Inflammatory macrophage treated with lipopolysaccharide for 1 hour (primary cell): ENCODE measurements at places on chromosomes 16 and 17.

DNA sequence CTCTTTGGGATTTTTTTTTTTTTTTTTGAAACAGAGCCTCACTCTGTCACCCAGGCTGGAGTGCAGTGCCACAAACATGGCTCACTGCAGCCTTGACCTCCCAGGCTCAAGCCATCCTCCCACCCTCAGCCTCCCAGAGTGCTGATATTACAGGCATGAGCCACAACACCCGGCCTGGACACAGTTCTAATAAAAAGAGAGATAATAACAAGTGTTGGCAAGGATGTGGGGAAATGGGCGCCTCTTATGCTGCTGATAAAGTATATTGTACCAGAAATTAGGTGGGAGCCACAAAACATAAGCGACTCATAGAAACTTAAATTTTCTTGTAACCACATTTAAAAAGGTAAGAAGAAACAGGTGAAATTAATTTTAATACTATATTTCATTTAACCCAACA is 50.4 kb upstream of the FA2H start:
- no peak for DNase-seq

GRCh38 chr16:17205279-17206211 is 265.2 kb downstream of the XYLT1 start:
- DNase-seq = peak; percentile 13

DNA sequence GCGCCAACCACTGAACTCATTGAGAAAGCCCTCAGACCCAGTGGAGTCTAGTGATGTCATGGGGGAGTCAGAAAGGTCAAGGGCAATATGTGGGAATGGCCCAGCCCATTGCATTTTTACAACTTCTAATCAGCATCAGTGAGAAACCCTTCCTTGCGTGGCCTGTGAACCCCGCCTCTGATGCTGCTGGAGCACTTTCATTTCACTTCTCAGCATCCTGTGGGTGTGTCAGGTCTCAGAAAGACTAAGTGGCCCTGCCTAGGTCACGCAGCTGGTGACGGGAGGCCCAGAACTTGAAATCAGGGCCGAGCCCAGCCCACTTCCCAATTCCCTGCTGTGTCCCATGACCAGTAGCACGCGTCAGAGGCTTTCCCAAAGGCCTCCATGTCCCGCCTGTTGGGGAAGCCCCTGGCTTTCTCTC is 6.1 kb downstream of the DNAI2 start:
- peak; percentile 97 for DNase-seq

- peak; percentile 1 for DNase-seq
Measured at GRCh38 chr16:54927125-54928015, 3.3 kb upstream of the IRX5 start.

GRCh38 chr16:88331989-88332920 is 50.5 kb upstream of the ZNF469 start:
- DNase-seq = no peak

DNA sequence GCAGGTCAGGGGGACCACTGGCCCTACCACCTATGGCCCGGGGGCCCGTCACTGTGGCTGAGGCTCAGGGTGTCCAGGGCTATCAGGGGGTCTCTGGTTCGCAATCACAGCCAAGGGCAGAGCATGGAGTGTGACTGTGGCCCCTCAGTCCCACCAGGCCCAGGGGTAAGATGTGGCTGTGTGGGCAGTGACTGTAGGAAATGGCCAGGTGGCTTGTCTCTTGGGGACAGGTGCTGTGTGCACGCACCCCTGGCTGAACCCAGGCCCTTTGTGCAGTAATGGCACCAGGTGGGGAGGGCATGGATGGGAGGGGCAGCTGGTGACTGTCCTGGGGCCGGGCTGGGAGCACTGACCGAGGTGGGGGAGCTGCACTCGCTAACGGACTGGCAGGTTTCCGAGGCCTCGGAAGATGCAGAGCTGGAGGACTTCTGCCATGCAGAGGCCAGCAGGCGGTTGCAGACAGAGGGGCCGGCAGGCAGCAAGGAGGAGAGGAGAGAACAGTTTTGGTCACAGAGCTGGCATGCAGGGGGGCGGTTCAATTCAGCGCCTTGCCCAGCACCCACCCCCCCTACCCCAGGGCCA is 18.8 kb downstream of the IL34 start:
- no peak for DNase-seq

GRCh38 chr17:81254955-81255717 is 16.0 kb downstream of the NDUFAF8 start:
- DNase-seq = peak; percentile 84

DNA sequence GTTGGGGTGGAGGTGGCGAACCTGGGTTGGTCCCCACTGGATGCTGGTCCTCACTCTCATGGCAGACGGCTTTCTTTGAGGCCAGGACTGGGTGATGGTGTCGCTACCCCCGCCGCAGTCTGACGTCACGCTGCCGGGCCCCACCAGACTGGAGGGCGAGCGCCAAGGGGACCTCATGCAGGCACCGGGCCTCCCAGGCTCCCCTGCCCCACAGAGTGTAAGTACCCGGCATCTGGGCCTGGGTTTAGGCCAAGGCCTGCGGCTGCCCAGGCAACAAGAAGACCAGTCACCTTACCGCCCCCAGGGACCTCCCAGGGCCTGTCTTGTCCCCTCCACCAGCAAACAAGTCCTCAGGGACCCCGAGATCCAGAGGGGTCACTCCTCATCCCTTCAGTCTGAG is 17.7 kb downstream of the FOXN1 start:
- DNase-seq = no peak

- no peak for DNase-seq
Measured at GRCh38 chr17:39663688-39664580, 1.2 kb upstream of the TCAP start.

GRCh38 chr16:17437127-17437720 is 33.5 kb downstream of the XYLT1 start:
- no peak for DNase-seq

GRCh38 chr16:67163999-67164558 is 466 bp upstream of the HSF4 start:
- no peak for DNase-seq

GRCh38 chr17:44502598-44503146 is 534 bp downstream of the GPATCH8 start:
- no peak for DNase-seq

DNA sequence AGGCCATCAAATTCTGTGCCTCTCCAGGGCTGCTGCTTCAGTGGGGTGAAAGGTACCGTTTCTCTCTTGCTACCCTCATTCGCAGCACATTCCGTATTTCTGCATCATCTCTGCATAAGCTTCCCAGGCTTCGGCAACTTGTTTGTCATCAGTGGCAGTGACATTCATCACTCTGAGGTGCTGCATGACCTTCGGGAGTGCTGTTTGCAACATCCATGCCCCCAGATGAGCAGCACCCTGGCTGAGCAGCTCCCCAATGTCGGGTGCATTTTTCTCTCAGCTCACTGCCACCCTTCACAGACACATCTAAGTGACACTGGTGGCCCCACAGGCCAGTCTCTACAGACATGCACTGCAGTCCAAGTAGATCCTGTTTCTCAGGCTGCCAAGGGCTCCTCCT is 3.8 kb downstream of the CREBBP start:
- DNase-seq = no peak

DNA sequence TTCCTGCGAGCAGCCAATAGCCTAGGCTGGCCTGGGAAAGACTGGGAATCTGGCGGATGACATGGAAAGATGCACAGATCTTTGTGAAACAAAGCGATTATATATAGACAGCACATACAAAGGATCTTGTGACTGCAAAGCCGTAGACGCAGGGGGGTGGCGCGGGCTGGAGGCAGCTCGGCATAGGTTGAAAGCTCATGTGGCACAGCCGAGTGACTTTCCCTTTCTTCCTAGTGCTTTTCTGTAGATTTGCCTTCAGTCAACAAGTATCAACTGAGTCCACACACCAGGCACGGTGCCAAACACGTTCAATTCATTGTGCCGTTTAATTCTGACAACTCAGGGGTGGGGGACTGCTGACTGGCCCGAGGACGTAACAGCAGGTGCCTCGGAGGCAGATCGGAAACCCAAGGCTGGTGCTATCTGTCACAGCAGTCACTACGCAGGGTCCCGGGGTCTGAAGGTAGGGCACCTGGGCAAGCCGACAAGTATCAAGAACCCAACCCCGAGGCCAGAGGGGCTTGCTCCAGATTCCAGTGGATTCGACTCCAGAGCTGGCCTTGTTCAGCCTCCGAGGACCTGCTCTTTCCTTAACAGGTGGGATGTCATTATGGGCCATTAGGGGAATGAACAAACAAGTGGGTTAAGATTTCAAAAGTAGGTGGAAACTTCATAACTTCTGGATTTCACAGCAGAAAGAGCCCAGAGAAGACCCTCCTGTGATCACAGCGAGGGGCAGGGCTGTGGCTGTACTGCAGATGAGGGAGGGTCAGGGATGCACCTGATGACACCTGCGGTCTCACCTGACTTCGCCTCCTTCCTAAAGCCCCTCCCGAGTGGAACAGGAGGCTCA is 5.9 kb downstream of the PAM16 start:
- DNase-seq = no peak

DNA sequence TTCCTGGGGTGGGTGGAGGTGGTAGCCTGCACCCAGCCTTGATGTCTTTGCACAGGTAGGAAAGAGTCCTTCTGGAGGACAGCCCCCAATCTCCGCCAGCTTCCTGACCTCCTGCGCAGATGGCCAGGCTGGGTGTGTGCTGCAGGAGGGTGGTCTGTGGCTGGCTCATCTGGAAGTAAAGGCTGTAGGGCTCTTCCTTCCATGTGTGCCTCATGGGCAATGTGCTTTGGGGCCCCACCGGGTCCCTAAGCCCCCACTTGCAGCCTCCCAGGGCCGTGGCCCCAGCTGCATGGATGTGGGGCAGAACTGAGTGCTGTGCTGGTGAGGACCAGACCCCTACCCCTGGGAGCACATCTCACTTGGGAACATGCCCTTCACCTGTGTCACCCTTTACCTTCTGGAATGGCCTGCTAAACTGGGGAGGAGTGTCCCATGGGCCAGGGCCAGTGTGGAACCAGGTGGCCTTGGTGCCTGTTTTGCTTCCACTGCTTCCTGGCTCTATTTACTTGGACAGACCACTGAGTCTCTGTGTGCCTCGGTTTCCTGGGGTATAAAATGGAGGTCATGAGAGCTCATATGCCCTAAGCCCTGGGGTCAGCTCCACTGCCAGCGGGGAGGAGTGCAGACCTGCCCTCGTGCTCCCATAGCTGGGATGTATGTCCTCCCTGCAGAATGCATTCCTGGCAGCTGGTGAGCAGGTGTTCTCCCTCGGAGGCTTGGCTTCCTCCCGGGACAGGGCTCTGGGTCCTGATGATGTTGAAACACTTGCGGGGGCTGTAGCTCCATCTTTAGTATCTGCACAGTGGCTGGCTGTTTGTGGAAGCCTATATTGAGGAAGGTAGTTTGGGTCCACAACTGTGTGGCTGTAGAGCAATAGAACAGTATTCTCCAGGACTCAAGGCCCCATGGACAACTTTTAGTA is 18.0 kb downstream of the MPRIP start:
- no peak for DNase-seq

- no peak for DNase-seq
Measured at GRCh38 chr16:53261276-53261675, 173.0 kb upstream of the RBL2 start.

- no peak for DNase-seq
Measured at GRCh38 chr17:59892251-59892923, 356 bp downstream of the TUBD1 start.

- no peak for DNase-seq
Measured at GRCh38 chr16:26717826-26718225, 348.9 kb upstream of the C16orf82 start.

- DNase-seq = no peak
Measured at GRCh38 chr16:57773019-57773418, 29.3 kb downstream of the KIFC3 start.

GRCh38 chr16:678858-679813 is 1.1 kb upstream of the STUB1 start:
- DNase-seq = no peak

DNA sequence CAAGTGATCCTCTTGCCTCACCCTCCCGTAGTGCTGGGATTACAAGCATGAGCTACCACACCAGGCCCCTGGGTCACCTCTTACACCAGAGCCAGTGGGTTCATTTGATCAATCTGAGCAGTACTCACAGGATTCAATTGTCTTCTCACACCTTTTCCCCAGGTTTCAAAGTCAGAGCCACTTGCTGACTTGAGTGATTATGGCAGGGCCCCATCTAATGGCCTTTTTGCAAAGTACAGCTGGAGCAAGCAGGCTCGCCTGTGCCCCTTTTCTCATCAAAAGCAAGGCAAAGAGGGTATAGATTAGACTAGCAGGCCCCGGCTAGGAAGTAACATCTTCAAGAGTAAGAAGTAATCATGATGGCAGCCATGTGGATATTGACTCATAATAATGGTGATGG is 114.8 kb upstream of the NOL11 start:
- DNase-seq = peak; percentile 23

- DNase-seq = no peak
Measured at GRCh38 chr17:7081341-7082062, 1.5 kb upstream of the CLEC10A start.
